ENCODE measurements at places on chromosomes 2 and 18.

DNA sequence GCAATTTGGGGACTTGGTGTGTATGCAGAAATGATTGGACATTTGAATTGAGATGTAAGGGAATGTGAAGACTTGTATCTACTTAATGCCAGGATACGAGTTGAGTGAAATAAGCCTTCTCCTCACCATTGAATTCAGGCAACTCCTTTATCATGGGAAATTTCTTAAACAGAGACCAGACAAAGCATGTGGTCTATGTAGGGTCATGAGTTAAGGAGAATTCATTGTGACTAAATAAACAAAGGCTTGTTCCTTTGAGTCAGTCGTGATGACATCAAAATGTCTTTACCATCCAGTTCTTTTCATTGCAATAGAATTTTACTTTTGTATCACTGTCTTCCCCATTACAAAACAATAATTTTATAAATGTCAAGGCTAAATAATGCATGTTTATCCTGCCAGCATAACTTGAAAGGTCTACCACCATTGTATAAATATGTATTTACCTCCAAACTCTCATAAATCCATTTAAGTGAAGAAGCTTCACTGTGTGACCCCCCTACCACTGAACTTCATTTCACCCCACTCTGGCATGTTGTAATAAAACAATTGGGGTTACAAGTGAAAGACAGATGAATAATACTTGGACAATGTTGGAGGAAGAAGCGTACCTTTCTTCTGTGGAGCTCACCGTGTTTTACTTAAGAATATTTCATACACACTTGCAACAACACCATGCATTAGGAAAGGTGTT, 149.4 kb downstream of the EPHA4 start:
- no peak for DNase-seq

DNA sequence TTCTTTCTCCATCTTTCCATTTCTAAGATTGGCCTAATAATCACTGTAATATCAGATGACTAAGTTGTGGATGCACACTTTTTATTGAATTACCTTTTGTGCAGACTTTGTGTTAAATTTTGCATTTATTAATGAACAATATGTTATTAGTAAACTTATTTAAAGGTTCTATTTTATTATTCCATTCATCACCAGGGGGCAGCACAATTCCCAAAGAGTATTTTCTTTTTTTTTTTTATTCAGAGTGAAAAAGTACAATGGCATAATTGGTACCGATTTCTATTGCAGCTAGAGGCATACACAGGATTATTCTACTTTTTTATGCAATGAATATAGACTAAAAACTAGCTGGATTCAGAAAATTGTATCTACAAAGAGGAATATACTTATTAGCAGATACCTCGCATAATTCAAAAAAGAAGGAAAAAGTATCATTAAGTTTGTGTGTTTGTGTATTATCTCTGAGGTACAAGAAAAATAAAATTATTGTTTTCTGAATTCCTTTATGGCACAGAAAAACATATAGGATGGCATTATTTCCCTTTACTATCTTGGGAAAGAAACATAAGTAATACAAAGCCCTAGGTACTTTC, 390.6 kb downstream of the ERBB4 start:
- no peak for DNase-seq

- DNase-seq, result no peak
Observed at GRCh38 chr2:68559692-68560091, 83.7 kb upstream of the PROKR1 start.

DNA sequence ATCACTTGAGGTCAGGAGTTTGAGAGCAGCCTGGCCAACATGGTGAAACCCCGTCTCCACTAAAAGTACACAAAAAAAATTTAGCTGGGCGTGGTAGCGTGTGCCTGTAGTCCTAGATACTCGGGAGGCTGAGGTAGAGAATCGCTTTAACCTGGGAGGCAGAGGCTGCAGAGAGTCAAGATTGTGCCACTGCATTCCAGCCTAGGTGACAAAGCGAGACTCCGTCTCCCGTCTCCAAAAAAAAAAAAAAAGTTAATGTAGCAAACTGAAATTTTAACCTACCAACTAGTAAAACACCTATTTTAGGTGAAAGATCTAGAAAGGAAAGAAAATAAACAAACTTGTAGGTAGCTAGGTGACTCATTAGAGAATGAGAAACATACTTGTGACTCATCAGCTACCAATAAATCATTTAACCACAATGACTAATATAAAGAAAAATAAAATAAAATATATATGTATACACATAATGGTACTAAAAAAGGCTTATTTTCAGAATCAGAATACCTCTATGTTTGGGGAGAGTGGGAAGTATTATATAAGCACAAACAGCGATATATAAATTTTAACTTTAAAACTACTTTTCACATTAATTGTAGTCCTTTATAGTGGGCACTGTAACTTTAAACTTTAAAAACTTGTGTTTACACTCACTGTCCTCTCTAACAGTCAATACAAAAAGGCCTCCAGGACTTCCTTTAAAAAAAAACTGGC, 36.6 kb downstream of the DARS1 start:
- no peak for DNase-seq

DNA sequence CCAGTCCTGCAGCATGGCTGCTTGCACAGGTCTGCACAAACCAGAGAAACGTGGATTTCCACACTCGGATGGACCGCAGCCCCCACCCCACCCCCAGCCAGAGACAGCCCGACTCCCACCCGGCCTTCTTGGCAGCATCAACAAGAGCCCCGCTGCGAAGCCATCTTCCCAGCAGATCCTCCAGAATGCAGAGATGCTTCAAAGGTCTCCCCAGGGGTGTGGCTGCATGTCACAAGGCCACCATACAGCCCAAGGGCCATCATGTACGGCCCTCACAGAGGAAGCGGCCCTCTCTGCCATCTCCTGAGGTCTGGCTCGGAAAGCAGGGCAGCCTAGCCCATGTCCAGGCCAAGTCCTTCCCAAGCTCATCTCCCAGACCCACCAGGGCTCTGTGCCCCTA, 11.5 kb downstream of the DNMT3A start:
- DNase-seq, result no peak

GRCh38 chr2:54891909-54892308, 158.3 kb downstream of the RTN4 start:
- no peak for DNase-seq
